ENCODE measurements at places on chromosomes 4 and X. TPM values are rescaled to one million over a fixed set of nuclear protein-coding genes. Genes with fewer than 3 reads are reported as not detected.
A peak's percentile ranks its signal among the peaks of the same experiment; 100 is the strongest.

Gene WDFY3
- polyA plus RNA-seq = 9.4 TPM

Gene UGT2B15
- not detected for polyA plus RNA-seq

Gene POU4F2
- polyA plus RNA-seq = not detected

DNA sequence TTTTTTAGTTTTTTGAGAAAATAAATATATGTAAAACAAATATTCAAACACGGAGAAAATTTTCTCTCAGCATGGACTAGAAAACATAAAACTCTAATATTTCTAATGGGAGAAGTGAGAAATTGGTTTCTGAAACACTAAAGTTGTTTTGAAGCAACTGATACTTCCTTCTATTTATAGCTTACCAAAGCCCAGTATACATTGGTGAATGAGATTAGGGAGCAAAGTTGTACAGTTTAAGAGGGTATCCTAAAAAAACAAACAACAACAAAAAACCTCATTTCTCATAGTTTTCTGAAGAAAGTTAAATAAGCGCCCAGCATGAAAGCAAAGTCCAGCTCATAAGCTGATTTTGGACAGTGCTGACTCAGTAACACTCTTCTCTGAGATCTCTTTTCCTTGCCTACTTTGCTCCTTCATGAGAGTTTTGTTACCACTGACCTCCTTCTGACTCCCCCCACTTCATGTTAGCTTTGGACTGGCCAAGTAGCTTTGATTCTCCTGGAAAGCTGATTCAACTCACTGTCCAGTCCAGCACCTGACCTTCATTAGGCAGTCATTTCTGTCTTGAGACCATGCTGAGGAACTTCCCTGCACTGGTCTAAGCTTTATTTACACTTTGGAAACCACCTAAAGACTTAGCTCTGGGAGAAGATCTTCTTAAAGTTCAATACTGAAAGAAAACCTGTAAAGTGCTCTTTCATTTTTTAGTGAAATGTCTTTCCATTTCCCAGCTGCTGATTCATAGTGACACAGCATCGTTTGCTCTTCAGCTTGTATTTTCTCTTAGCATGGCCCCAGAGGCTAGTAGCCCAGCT is 21.8 kb upstream of the P2RY10 start:
- no peak for DNase-seq

GRCh38 chrX:123803331-123803983 is 56.4 kb upstream of the XIAP start:
- DNase-seq = no peak

- DNase-seq = no peak
Measured at GRCh38 chr4:23234716-23235115, 542.0 kb downstream of the GBA3 start.

DNA sequence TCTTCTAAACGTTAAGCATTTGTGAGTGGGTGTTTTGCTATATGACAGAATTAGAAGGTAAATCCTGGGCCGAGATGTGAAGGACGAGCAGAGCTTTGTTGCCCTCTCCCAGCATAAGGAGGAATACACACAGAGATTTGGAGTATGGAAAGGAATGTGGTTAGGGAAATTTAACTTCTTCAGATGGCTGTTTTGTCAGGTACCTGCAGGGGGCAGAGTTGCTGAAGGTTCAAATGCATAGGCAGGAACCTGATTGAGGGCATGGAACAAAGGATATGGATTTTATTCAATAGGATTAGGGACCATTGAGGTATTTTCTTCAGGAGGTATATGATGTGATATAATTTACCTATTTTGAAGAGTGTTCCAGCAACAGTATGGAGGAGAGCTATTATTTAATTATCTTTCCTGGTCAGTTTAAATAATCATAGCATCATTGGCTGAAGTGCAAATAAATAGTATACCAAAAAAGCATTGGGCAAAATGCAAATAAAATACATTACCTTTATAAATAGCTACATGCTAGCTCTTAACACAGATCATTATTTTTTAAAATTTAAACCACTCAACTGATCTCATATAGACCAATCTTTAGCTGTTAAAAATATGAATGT is 143.6 kb downstream of the SLIT2 start:
- peak; percentile 30 for DNase-seq

GRCh38 chrX:140157143-140157542 is 191.8 kb upstream of the CXorf66 start:
- DNase-seq = no peak

Measured in kidney (tissue), 22 donors.